ENCODE measurements at places on chromosomes 4 and X. TPM values are rescaled to one million over a fixed set of nuclear protein-coding genes. Genes with fewer than 3 reads are reported as not detected.

The ANOS1 gene
- 1.1 TPM for total RNA-seq

The SMARCA1 gene
- 51.0 TPM for total RNA-seq

The PRKX gene
- total RNA-seq, result 4.2 TPM

The GAGE12C gene
- not detected for total RNA-seq

The IDUA gene
- total RNA-seq, result 17.9 TPM
